Stimulated activated CD4-positive, alpha-beta T cell treated with anti-CD3 and anti-CD28 coated beads, Interleukin-1b, Interleukin-23, amount 100 ng/mL, for 1 hour (primary cell): ENCODE measurements at places on chromosomes 4 and X.

- DNase-seq, result no peak
These were observed 172.1 kb upstream of the MAP3K15 start for GRCh38 chrX:19687395-19687794.

GRCh38 chr4:1164040-1164439 is 8.3 kb downstream of the SPON2 start:
- no peak for DNase-seq

GRCh38 chr4:53378171-53378482 is 686 bp downstream of the FIP1L1 start:
- DNase-seq, result no peak

DNA sequence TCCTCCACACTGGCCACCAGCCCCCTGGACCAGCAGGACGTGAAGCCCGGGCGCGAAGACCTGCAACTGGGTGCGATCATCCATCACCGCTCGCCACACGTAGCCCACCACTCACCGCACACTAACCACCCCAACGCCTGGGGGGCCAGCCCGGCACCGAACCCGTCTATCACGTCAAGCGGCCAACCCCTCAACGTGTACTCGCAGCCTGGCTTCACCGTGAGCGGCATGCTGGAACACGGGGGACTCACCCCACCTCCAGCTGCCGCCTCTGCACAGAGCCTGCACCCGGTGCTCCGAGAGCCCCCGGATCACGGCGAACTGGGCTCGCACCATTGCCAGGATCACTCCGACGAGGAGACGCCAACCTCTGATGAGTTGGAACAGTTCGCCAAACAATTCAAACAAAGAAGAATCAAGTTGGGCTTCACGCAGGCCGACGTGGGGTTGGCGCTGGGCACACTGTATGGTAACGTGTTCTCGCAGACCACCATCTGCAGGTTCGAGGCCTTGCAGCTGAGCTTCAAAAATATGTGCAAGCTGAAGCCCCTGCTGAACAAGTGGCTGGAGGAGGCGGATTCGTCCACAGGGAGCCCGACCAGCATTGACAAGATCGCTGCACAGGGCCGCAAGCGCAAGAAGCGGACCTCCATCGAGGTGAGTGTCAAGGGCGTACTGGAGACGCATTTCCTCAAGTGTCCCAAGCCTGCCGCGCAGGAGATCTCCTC is 600 bp downstream of the POU3F4 start:
- no peak for DNase-seq

DNA sequence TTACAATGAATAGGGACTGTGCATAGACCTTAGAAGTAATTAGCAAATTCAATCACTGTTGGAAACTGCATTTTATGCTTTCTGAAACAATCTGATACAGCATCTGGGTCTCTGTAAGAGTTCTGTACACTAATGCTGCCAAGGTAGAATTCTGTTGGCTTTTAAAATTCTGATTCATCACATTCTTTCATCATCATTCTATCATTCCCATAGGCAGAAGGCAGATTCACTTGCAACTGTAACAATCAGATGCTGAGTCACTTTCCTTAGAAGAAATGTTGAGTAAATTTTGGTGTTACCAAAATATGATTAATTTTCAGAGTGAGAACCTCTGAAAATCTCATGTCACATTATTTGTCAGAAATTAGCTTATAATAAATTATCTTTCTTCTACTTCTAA is 267.2 kb downstream of the MAPK10 start:
- DNase-seq, result no peak

DNA sequence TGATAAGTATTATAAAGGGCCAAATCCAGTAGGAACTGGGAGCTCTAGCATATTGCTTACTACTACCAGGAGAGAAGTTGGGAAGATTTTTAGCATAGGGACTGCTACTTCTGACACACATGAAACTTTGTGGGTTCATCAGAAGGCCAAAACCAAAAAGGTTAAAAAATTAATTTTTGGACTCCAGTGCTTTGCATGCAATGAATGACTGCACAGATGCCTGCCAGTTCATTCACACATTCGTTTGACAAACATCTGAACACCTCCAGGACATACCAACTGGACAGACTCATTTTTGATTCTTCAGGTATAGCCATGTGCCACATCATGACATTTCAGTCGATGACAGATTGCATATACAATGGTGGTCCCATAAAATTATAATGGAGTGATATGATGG is 79.8 kb downstream of the MID1IP1 start:
- DNase-seq, result no peak

- DNase-seq, result no peak
These were observed 187.4 kb upstream of the TEX13C start for GRCh38 chrX:125132274-125132673.

DNA sequence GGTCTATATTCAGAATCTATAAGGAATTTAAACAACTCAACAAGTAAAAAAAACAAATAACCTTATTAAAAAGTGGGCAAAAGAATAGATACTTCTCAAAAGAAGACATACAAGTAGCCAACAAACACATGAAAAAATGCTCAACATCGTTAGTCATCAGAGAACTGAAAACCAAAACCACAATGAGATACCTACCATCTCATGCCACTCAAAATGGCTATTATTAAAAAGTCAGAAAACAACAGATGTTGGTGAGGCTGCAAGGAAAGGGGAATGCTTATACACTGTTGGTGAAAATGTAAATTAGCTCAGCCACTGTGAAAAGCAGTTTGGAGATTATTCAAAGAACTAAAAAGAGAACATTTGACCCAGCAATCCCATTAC is 201.6 kb downstream of the QDPR start:
- DNase-seq, result no peak
